B cell (primary cell): ENCODE measurements at places on chromosomes 7 and 10. TPM values are rescaled to one million over a fixed set of nuclear protein-coding genes. Genes with fewer than 3 reads are reported as not detected.

GRCh38 chr10:124301736-124302135 is 117.0 kb downstream of the OAT start:
- no peak for DNase-seq

Gene TEX36
- polyA plus RNA-seq = not detected in 2 replicates

Gene GPNMB
- polyA plus RNA-seq = 0.14 TPM in 1 of 2 replicates, not detected in the other

DNA sequence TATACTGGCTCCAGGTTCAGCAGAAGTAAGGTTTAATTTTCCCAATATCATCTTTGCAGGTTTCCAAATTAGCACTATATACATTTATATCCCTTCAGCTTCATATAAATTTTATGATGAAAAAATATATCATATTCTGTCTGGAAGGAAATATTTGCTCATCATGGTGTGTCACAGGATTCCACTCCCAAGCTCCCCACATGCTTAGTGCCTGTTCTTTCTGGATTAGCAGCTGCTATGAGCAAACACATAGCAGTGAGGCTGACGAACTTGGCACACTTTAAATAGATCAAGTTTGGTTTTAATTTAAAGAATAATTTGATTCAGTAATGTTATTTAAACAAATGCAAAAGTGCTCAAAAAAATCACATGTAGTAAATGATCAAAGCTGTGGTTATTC is 251.9 kb downstream of the AGMO start:
- DNase-seq = no peak

Gene OR13A1
- 5.8 and 8.2 TPM in 2 replicates for polyA plus RNA-seq
